ENCODE measurements at places on chromosomes 11 and 22.

GRCh38 chr11:97610854-97611253, 1221.0 kb downstream of the JRKL start:
- DNase-seq = no peak

GRCh38 chr11:2249189-2249916, 21.0 kb downstream of the ASCL2 start:
- no peak for DNase-seq

DNA sequence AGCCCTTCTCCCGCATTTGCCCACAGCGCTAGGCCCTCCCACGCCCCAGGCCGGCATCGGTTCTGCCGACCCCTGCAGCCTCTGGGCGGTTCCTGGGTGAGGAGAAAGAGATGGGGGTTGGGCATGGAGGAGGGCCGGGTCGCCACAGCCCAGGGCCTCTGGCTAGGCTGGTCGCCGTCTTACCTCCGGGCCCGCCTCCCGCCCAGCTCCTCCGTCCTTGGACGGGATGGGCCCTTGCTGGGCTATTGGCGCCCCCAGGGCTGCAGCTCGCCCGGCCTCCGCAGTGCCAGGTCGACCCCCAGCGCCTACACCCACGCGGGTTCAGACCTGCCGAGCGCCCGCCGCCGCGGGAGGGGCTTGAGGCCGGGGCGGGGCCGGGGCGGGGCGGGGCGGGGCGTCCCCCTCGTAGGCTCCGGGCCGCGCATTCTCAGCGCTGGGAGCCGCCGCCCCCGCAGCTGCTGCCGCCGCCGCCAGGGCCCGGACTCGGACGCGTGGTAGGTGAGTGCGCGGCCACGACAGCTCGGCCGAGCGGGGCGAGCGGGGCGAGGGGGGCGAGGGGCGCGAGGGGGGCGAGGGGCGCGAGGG, at the start of gene CD151:
TSS of gene CD151 (plus strand) at position 424 of the 585 bp plus-strand sequence. CDS start 3,118 bp downstream, outside the sequence.
- DNase-seq = no peak

DNA sequence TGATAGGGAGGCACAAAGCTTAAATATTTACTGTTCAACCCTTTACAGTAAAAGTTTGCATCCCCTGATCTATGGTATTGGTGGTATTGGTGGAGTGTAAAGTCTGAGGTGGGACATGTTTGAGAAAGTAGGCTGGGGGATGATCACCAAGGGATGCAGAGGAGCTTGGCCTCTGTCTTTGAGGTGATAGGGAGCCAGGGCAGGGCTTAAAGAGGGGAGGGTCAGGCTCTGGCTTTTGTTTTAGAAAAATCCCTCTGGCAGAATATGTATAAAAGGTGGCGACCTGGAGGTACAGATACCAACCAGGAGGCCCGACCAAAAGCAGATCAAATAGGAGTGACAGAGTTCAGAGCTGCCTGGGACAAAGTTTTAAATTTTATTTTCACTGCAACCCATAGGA, 59.0 kb downstream of the SWAP70 start:
- DNase-seq = no peak

DNA sequence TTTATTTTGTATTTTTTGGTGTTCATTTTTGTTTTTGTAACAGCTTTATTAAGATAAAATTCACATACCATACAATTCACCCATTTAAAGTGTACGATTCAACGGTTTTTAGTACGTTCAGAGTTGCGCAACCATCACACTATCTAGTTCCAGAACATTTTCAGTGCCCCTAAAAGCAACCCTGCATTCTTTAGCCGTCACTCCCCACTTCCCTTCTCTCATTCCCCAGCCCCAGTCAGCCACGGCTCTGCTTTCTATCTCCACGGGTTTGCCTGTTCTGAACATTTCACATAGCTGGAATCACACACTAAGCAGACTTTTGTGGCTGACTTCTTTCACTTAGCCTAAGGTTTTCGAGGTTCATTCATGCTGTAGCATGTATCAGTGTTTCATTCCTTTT, 9.6 kb upstream of the KCNQ1OT1 start:
- no peak for DNase-seq

GRCh38 chr11:117824571-117825537, at the start of gene FXYD2:
Gene FXYD2, minus strand, starts transcription at chr11:117824744. Its CDS starts 66 bp downstream, at chr11:117824678.
- DNase-seq = no peak

DNA sequence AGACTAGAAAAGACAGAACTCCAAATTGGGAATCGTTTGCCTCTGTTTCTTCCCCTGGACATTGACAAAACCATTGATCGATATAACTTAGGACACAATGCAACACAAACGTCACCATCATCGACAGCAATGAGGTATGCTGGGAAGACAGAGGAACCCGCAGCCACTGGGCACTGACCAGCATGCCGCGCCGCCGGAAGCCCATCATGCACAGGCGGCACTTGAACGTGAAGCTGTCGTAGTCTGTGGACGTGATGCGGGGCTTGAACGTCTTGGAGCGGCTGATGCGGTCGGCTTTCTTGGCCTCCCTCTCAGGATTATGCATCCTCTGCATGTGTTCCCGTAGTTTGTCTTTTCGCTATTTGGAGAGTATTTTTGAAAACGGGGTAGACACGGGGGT, 23.0 kb upstream of the NFRKB start:
- DNase-seq = no peak

- DNase-seq = no peak
These were observed 802 bp downstream of the TENM4 start for GRCh38 chr11:79439886-79440570.

GRCh38 chr11:90803366-90803765, 580.5 kb upstream of the CHORDC1 start:
- no peak for DNase-seq

DNA sequence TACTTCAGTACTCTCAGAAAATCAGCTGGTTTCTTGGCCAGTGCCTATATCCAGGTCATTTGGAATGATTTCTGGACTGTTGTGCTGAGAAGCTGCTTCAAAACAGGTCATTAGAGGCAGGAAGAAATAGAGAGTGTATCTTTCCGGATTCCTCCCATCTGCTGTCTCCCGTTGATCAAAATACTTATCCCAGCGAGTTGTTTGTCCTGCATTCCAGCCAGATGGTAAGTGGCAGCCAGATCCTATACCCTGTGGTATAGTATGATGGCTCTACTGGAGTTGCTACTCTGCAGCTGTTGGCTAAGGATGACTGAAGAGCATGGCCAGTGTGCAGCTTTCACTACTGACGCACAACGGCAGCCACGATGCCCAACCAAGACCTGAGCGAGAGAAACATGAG, 560.9 kb upstream of the ANO5 start:
- no peak for DNase-seq

GRCh38 chr11:6404342-6405051, 14.2 kb downstream of the SMPD1 start:
- DNase-seq = peak; percentile 28

DNA sequence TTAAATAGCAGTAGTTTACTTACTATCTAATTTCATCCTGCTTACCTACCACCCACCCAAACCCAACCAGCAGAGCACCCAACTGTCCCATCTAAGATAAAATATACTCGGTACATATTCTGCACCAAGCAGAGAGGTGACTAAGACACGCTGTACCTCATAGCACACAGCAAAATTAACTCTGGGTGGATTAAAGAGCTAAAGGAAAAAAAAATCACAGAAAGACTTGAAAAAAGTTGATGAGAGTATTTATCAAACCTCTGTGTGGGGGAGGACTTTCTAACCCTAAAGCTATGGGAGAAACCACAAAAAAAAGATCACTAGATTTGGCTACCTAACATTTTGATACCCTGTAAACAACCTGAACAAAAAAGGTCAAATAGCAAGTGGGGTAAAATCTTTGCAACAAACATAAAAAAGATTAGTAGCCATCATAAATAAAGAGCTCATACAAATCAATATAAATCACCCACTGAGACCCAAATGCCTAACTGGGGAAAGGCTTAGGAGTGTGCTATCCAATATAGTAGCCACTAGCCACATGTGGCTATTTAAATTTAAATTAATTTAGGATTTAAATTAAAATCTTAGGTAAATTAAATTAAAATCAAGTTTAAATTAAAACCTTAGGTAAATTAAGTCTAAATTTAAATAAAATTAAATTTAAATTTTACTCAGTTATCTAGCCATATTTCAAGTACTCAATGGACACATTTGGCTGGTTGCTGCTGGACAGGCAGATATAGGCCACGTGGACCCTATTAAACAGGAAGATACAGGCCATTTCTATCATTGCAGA, 25.6 kb upstream of the CD5 start:
- no peak for DNase-seq

GRCh38 chr11:2743427-2744110, 43.8 kb upstream of the KCNQ1OT1 start:
- no peak for DNase-seq

GRCh38 chr11:103800406-103801114, 235.9 kb upstream of the DDI1 start:
- DNase-seq = no peak

DNA sequence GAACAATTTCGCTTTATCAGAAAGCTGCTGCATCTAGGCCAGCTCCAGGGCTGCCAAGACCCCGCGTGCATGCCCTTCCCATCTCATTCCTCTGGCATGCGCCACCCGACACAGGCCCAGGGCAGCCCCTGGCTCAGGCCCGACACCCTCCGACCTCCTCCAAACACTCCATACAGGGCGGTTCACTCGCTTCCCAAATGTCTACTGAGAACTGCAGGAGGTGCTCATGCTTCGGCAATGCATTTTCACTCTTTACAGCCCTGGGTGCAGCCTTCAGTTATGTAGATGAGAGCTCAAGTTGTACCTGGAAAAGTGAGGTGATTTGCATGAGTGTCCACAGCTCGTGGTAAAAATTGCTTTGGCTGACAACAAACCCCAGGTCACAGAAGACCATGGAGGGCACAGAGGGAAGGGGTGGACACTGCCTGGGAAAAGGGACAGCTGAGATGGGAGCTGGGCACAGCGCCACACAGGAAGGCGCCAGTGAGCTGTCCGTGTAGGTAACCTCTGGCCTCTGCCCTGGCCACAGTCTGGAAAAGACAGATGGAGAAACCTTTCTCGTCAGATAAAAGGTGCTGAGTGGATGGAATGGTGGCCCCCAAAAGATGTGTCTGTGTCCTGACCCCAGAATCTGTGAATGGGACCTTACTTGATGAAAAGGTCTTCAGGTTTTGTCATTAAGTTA, 1351.9 kb downstream of the BRD1 start:
- no peak for DNase-seq

GRCh38 chr11:86447763-86448480, 73.2 kb downstream of the CCDC81 start:
- DNase-seq = no peak

DNA sequence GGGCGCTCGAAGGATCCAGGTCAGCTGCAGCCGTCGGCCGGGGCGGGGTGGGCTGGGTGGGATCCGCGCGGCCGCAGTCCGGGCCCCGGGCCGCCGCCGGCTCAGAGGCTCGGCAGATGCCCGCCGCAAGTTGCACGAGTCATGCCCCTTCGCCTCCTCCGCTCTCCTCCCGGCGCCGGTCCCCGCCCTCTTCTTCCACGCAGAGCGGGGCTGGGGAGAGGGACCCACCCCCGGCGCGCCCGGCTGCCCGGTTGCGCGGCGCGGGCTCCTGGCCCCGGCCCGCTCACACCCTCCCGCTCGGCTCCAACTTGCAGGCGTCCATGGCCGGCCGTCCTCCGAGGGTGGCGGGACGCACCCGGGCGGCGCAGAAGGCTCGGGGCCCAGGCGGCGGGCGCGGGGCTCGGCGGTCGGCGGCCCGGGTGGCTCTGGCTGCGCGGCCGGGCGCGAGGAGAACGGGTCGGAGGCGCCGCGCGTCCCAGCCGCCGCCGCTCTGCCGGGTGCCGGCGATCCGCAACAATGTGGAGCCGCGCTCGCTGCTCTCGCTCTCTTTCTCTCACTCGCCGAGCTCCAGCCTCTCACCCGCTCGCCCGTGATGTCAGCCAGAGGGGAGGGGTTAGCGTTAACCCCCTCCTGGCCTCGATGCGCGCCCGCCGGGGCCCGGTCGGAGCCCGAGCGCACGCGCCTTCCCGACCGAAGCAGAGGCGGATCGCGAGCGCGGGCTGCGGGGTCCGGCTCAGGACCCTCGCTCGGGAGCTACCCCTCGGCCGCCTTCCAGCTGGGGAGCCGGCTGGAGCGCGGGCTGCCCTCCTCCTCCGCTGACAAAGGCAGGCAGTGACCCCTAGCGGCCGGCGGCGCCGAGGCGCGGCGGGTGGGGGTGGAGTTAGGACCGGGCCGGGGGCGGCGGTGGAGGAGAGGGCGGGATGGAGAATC, at the start of gene NECTIN1:
TSS of gene NECTIN1 (minus strand) at position 550 of the 930 bp plus-strand sequence. CDS start 647 bp downstream, outside the sequence.
- peak; percentile 71 for DNase-seq

- no peak for DNase-seq
These were observed 18.4 kb downstream of the PSMD13 start for GRCh38 chr11:255176-255575.

DNA sequence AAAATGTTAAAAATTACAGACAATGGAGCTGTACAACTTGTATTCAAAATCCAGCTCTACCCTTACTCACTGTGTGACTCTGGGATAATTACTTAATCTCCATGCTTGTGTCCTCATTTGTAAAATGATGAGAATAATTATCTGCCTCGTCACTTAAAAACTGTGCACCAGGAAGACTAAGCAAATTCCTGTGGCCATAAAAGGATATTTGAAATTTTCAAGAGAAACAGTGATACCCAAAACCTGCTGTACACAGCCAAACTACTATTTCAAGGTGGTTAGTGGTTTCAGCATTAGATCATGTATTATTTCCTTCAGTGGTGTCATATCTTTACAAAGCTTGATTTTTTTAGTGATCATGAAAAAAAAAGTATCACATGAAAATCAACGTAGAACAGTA, 136.9 kb downstream of the METTL15 start:
- DNase-seq = no peak

DNA sequence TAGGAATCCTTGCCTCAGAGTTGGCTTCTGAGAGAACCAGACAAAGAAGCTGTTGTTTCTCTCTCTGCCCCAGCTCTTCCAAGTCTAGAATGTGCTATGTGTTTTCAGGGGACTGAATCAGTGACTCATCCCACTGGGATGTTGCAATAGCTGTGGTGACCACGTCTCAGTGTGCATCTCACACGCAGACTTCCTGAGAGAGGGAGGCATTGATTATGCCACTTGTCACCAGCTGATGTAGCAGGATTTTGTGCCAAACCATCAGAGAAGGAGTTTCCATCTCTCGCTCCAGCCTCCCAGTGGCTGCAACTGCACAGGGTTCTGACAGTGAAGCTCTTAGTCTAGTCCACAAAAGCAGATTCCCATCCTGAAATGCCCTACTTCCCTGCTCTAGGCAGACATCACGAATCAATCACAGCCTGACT, 455.8 kb downstream of the MIAT start:
- DNase-seq = no peak

- no peak for DNase-seq
These were observed 64.7 kb downstream of the PARVG start for GRCh38 chr22:44245438-44245837.

DNA sequence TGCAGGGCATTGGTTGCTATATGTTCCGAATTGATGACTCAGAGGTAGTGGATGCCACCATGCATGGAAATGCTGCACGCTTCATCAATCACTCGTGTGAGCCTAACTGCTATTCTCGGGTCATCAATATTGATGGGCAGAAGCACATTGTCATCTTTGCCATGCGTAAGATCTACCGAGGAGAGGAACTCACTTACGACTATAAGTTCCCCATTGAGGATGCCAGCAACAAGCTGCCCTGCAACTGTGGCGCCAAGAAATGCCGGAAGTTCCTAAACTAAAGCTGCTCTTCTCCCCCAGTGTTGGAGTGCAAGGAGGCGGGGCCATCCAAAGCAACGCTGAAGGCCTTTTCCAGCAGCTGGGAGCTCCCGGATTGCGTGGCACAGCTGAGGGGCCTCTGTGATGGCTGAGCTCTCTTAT, 5.4 kb upstream of the TTC36 start:
- no peak for DNase-seq

All from nucleus accumbens (tissue), 56 donors.